ENCODE measurements at places on chromosomes 5 and 9. TPM values are rescaled to one million over a fixed set of nuclear protein-coding genes. Genes with fewer than 3 reads are reported as not detected.

Gene CDC25C
- total RNA-seq = 0.34 TPM

Gene NRARP
- total RNA-seq = 37.8 TPM

Gene C9
- not detected for total RNA-seq

Gene PPP2R2B
- total RNA-seq = 4.3 TPM

Gene IFNA2
- total RNA-seq = not detected

Gene CDC23
- 25.1 TPM for total RNA-seq

Gene PCDHB4
- total RNA-seq = 1.1 TPM

Gene AMBP
- not detected for total RNA-seq

Gene NPR3
- 13.4 TPM for total RNA-seq

Gene SLC6A3
- not detected for total RNA-seq

Gene IL31RA
- 3.1 TPM for total RNA-seq

Gene RELL2
- 5.9 TPM for total RNA-seq

Gene GRXCR2
- not detected for total RNA-seq

Gene CATSPER3
- total RNA-seq = not detected

- DNase-seq = no peak
Measured at GRCh38 chr5:85000671-85001070, 616.0 kb upstream of the EDIL3 start.

DNA sequence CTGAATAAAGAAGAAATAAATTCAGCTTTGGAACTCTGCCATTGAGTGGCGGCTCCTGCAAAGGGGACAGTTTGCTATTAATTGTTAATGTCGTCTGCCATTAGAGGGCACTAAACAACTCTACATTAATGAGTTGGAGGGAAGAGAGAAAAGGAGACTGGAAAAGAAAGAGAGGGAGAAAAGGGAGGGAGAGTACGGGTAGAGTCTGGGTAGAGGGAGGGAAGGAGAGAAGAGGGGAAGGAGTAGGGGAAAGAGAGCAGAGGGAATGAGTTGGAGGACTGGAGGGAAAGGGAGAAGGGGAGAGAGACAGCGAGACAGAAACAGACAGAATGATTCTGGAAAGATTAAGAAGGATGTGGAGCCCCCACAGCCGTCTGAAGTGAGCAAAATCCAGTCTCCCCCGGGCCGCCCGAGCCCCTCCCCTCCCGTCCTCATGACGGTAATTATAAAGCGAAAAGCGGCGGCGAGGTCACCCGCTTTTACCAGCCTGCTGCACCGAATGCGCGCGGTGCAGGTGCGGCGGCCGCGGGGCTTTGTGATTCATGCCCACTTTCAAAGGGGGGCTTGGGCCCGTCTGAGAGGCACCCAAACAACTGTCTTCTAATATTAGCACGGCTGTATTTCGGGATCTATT is 1.9 kb upstream of the FST start:
- DNase-seq = peak; percentile 87

DNA sequence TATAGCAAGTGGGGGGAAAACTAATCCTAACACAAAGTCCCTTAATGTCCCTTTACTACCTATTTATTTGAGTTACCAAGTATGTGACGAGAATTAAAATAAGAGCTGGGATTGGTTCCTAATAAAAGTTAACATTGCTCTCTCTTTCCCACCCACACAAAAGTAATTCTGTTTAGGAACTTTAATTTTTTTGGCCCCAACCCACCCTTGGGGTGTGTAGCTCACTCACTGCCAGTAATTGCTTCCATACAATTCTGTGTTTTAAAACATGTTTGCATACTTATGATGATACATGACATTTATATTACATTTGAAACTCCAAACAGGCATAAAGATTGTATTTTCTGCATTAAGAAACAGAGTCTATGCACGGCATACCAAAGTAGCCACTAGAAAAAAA is 106.5 kb downstream of the BNC2 start:
- no peak for DNase-seq

GRCh38 chr5:173916233-173916632 is 28.1 kb downstream of the CPEB4 start:
- DNase-seq = no peak

DNA sequence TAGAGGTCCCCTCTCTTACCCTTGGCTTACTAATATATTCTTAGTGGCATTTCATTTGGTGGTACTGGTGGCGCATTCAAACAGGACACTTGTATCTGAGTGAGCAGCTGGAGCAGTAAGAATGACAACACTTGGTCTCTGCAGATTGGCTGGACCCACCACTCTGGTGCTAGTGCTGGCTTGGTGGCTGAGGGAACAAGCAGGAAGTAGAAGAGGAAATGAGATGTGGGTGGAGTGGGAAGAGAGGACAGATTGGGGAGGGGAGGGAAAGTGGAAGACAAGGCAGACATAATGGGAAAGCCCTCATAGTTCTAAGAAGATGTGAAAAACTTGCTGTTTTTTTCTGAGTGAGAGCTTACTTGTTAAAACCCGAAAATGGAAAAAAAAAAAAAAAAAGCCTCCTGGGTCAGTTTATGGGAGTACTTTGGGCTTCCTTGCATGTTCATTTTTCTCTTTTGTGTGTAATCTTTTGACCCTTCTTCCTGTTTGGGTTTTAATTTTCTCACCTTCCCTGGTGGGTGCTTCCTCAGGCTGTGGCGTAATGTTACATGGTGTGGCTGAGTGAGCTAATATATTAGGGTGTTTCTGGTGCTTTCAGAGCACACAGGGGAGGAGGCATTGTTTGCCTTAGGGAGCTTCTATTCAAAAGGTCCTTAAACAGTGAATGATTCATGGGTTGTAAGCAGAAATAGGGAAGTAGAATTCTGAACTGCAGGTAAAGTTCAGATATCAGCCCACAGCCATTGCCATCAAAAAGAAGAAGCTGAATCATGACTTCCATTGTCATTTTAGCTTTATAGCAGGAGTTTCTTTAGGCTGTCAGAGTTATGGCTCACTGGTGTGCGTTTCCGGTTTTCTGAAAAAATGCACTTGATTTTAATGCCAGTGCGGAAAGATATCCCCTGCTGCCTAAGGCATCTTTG is 52.3 kb downstream of the TLE4 start:
- peak; percentile 21 for DNase-seq

DNA sequence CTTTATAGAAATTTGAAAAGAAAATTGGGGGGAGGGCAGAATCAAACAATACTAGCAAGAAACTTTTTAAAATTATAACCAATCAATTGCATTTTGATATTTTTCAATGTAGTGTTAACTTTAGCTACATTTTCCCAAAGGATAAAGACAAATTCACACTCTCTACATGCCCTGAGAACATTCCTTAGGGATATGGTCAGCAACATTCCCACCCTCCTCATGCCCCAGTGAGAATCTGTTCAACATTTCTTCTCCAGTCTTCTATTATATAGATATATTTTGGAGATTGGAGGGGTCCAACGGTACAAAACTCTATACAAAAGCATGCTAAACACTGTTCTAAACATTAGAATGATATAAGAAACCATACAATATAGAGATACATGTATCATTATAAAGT is 11.6 kb upstream of the PRR16 start:
- DNase-seq = no peak

GRCh38 chr5:125446986-125447385 is 700.5 kb upstream of the ZNF608 start:
- DNase-seq = no peak

DNA sequence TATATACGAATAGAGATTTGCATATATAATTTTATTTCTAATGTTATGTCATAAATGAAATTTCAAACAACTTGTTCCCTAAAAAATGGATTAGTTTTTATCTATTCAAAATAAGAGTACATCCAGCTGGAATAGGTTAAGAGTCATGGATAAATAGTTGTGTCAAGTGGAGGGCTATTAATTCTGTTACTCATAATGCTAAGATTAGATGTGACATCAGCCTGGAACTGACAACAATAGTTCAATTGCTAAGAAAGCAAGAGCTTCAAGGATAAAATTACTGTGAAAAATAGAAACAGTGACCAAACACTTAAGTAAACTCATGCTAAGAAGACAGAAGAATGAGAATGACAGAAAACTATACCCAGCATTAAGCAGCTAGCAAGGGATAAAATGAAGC is 92.2 kb upstream of the CDH9 start:
- no peak for DNase-seq

DNA sequence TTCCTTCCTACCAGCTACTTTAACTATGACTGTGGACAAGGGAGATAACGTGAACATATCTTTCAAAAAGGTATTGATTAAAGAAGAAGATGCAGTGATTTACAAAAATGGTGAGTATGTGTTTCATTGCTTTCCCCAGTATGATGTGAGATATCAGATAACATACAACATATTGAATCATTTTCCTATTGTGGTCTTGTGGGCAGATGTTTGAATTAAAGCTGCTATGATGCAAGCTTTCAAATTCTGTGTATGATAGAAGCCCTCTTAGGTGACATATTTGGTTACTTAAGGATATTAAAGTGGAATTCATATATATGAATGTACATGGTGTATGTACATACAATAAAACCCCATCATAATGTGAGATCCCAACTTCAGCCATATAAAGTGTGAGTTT is 59.5 kb downstream of the TEK start:
- no peak for DNase-seq

GRCh38 chr5:173845321-173845720 is 42.8 kb upstream of the CPEB4 start:
- no peak for DNase-seq

GRCh38 chr9:95003689-95004410 is 277.4 kb downstream of the AOPEP start:
- no peak for DNase-seq

GRCh38 chr9:84966876-84967830 is 297.6 kb downstream of the NTRK2 start:
- DNase-seq = no peak

GRCh38 chr5:142901476-142902185 is 131.5 kb downstream of the ARHGAP26 start:
- DNase-seq = no peak

GRCh38 chr5:33034777-33035176 is 323.7 kb downstream of the NPR3 start:
- no peak for DNase-seq

- no peak for DNase-seq
Measured at GRCh38 chr9:20742833-20743232, 58.8 kb downstream of the FOCAD start.

GRCh38 chr5:150651382-150651781 is 9.7 kb upstream of the MYOZ3 start:
- no peak for DNase-seq

DNA sequence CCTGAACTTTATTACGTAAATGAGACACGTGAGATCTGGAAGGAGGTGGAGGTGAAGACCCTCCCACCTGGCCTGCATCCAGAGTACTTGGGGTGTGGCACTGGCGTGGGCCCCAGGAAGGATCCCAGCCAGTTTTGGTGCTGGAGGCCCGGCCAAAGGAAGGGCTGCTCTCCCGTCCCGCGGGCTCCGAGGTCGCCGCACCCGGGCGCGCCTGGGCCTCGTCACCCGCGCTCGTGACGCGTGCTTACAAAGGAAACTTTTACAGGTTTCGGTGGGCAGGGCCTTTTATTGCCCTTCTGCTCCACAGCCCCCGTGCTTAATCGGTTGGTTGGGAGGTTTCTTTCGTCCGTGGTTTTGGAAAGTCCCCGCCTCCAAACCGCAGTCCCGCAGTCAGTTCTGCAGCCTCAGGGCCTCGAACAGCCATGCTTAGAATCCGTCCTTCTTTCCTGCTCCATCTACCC is 29.2 kb downstream of the CDKN2A start:
- DNase-seq = no peak

- no peak for DNase-seq
Measured at GRCh38 chr9:69452110-69452782, 127.2 kb downstream of the ENTREP1 start.

GRCh38 chr5:151052836-151053235 is 28.0 kb downstream of the TNIP1 start:
- DNase-seq = no peak

GRCh38 chr5:101605700-101606099 is 690.4 kb downstream of the SLCO4C1 start:
- DNase-seq = no peak

- DNase-seq = no peak
Measured at GRCh38 chr5:33299621-33300208, 141.1 kb upstream of the TARS1 start.

- no peak for DNase-seq
Measured at GRCh38 chr5:143249851-143250250, 153.6 kb downstream of the NR3C1 start.

DNA sequence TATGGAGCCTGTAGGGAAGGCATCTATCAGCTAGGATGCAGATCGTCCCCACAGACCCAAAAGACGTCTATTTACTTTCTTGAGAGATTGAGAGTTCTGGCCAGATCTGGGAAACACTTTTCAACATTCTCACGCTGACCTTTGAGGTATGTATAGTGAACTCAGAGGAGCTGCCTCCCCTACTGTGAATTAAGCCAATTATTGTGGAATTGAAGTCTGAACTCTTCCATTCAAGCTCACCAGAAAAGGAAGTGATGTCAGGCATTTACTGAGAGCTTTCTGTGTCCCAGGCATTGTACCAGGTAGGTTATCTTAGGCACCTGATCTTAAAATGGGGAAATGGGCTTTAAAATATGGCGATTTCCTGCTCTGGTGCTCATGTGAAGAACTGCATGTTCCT is 136.5 kb downstream of the SV2C start:
- DNase-seq = no peak

- DNase-seq = no peak
Measured at GRCh38 chr9:11755951-11756350, 937.2 kb upstream of the TYRP1 start.

DNA sequence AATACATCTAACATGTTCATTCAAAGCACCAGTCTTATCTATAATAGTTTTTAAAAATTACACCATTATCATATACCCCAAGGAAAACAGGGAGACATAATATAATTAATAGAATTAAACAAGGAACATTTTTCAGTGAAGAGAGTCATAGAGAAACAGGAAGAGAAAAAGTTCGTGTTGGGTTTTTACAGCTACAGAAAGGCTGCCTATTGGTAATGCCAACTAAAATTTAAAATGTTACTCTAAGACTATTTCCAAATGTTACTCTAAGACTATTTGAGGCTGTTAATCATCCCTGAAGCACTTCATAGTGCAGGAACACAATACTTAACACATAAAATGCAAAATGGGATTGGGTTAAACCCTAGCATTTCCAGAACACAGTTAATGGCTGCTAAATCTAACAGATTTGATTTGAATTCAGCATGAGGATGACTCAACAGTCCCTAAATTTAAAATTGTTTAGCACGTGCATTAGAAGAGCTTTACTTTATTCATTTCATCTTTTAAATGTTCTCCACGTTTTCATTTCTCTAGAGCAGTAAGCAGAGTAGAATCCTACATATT is 54.5 kb downstream of the OXCT1 start:
- DNase-seq = no peak

DNA sequence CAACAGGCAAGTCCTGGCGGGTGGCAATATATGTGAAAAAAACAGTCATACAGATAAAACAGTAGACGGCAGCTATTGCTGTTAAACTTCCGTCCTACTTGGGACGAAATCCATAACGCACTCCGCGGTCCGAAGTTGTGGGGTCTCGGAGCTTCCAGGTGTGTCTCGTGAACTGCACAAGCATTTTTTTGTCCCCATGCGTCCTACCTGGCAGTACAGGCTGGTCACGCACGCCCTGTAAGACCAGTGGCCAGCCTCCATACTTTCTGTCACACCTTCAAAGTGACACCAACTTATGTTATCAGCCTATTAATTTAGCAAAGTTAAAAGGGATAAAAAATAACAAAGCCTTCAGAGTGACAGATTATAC is 51.3 kb downstream of the TGFBI start:
- DNase-seq = no peak

GRCh38 chr5:136141561-136141960 is 8.9 kb downstream of the SMAD5 start:
- DNase-seq = no peak

Data from lower leg skin (tissue), 4 donors.